ENCODE measurements at places on chromosomes 7 and 10.

GRCh38 chr7:6675807-6676405 is 30.8 kb downstream of the ZNF12 start:
- DNase-seq = no peak

GRCh38 chr10:36676756-36677430 is 448.5 kb upstream of the ANKRD30A start:
- DNase-seq = no peak

DNA sequence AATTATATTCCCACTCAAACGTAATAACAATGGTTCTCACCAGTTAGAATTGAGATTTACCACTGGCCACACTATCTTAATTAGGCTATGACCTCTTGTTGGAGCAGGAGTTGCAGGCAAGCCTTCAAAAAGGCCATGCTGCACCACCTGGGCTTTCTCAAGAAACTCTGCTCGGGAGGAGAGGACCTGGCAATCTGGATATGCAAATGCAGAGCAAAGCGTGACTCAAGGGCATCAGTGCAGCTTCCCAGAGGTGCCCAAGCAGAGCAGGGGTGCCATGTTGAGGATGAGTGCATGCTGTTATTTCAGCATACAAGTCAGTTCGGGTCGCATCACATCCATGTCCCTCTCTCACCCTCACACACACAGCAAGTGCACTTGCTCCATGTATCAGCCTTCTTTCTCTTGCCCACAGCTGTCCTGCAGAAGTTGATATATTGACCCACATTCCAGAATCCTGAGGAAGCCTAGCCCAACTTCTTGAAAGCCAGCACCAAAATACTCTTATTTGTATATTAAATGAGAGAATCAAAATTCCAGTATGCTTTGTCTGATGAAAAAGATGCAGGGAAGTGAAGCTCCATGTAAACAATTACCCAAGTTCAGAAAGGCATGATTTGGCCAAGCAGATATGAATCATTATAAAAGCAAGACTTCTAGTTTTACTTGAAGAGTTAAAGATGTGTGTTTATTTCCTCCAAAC is 55.7 kb upstream of the IL6 start:
- DNase-seq = no peak

GRCh38 chr7:13448243-13448642 is 541.2 kb downstream of the ETV1 start:
- DNase-seq = no peak

DNA sequence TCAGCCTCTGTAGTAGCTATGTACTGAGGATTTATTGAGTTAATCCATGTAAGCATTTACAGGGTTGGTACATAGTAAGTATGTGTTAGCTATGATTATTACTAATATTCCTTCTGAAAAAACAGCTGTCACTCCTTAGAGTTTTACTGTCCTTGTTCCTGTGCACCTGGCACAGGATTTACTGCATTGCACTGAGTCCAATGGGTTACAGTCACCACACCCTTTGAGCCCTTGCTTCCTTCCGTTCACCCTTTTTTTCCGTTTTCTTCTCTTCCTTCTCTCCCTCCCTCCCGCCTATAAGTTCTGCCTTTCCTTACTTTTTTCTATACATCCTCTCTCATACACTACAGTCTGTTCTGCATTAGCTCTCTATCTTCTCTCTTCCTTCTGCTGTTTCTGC is 12.5 kb upstream of the CDK6 start:
- no peak for DNase-seq

- DNase-seq = no peak
Measured at GRCh38 chr10:33337326-33337957, 3.0 kb upstream of the NRP1 start.

All from activated CD8-positive, alpha-beta memory T cell treated with anti-CD3 and anti-CD28 coated beads for 24 hours (primary cell).